Stimulated activated CD8-positive, alpha-beta memory T cell treated with anti-CD3 and anti-CD28 coated beads, Interleukin-2, amount 100 ng/mL, for 48 hours (primary cell): ENCODE measurements at places on chromosomes 13 and 19.

DNA sequence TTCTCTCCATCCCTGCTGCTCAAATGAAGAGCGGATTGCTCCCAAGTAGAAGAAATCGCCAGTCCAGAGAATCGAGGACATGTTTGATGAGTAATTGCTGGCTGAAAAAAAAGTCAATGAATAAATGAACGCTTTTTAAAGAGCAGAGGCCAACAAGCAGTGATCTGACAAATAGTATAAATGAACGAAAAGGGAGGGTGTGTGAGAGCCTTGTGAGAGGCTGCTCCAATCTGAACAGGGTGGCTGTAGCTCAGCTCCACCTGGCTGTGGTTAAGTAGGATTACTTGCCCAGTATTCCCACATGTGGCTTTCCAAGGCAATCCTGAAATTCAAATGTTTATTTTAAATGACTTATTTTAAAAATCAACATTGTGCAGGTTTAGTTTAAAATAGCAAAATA, 117.1 kb downstream of the TSHZ3 start:
- DNase-seq = no peak

DNA sequence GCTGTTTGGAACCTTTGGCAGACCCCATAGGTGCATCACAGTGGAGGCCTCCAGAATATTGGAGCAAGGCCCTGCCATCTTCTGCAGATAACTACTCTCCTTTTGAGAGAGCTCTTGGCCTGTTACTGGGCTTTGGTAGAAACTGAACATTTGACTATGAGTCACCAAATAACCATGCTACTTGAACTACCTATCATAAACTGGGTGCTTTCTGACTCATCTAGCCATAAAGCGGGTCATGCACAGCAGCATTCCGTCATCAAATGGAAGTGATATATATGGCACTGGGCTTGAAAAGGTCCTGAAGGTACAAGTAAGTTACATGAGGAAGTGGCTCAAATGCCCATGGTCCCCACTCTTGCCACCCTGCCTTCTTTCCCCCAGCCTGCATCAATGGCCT, 782.5 kb upstream of the SLITRK6 start:
- no peak for DNase-seq

- no peak for DNase-seq
Measured at GRCh38 chr19:2306281-2306806, 1.6 kb downstream of the LINGO3 start.

- DNase-seq = no peak
Measured at GRCh38 chr19:15874821-15875474, 22.9 kb downstream of the CYP4F2 start.

DNA sequence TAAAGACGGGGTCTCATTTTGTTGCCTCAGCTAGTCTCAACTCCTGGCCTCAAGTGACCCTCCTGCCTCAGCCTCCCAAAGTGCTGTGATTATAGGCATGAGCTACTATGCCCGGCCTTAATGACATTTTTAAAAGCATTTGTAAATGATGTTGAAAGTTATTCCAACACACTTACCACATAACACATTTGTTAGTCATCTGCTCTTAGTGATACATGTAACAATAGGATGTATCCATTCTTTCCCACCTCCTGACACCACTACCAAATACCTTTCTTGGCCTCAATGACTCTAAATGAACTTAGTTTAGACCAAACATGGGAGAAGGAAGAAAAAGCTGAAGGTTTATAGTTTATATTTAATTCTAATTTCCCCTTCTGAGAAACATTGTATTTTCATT, 59.8 kb upstream of the MEDAG start:
- no peak for DNase-seq

DNA sequence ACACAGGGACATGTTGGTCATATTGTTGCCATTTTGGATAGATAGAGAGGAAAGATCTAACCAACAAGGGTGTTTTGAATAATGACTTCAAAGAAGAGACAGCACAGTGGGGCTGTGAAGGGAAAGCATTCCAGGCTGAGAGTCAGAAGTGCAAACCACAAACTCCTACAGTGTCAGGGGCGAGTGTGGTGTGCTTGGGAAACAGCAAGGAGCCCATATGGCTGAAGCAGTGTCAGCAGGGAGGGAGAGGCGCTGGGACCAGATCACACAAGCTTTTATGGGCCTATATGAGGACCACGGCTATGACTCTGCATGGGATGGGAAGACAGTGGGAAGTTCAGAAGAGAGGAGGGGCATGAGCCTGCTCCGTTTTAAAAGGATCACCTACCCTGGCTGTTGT, 166.4 kb downstream of the MYO16 start:
- DNase-seq = no peak

DNA sequence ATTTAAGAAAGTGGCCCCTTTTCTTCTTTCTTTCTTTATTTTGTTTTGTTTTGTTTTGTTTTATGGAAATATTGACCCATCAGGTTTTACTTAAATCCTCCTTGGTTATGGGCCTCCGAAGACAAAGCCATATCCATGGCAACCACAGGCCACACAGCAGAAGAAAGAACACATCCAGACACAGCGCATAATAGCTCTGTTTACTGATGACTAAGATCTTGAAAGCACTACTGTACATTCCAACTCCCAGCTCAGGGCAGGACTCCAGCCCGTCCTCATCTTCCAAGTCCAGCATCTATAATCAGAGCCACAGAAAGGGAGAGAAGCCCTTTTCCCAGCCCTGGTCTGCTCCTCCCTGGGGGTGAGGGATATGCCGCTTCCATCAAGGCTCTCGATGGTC, 84.3 kb downstream of the NUFIP1 start:
- no peak for DNase-seq

- no peak for DNase-seq
Measured at GRCh38 chr19:46079576-46079975, 38.8 kb upstream of the IGFL4 start.

- DNase-seq = no peak
Measured at GRCh38 chr13:108950333-108951010, 321.1 kb downstream of the MYO16 start.

DNA sequence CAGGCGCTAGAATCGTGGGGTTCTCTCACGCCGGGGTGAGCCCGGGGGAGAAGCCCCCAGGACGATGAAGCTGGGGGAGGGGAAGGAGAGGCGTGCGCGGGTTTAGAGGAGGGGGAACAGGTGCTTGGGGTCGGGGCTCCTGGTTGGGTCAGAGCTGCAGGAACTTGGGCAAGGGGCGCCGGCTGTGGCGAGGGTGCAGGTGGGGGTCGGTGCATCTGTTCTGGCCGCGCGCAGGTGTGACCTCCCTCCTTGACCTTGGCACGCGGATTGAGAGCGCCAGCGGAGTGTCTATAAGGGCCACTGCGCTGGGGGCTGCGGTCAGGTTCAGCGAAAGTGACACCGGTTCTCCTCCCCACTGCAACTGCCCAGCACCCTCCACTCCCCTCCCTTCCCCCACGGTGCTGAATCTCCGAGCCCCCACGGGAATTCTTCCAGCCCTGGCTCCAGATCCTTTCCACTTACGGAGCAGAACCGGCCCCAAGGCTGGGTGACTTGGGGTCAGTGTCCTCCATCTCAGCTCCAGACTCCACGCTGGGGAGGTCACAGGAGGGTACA, 618 bp downstream of the TMEM38A start:
- DNase-seq = no peak

GRCh38 chr19:42228641-42229040, 8.5 kb downstream of the ZNF526 start:
- no peak for DNase-seq

DNA sequence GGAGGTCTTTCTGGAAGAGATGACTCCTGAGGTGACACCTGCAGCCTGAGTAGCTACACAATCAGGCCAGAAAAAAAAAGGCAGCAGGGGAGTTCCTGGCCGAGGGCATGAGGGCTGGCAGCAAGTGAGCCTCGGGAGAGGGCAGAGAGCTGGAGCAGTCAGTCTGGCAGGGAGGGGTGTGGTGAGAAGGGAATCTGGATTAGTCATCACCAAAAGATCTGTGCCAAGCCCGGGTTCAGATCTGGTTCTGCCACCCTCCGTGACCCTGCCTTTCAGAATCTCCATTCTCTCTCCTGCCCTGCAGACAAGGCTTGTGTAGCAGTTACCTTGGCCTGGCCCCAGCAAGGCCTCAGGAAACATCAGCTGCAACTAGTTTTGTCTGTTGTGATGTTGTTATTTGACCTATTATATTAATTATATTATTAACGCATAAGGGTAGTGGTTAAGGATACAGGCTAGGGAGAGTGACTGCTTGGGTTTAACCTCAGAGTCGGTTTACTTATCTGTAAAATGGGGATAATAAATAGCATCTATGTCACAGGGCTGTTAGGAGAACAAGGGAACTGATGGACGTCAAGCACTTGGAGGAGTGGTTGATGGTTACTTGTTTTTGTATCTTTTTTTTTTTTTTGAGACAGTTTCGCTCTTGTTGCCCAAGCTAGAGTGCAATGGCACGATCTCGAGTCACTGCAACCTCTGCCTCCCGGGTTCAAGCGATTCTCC, 2.7 kb upstream of the CAPNS1 start:
- DNase-seq = no peak

DNA sequence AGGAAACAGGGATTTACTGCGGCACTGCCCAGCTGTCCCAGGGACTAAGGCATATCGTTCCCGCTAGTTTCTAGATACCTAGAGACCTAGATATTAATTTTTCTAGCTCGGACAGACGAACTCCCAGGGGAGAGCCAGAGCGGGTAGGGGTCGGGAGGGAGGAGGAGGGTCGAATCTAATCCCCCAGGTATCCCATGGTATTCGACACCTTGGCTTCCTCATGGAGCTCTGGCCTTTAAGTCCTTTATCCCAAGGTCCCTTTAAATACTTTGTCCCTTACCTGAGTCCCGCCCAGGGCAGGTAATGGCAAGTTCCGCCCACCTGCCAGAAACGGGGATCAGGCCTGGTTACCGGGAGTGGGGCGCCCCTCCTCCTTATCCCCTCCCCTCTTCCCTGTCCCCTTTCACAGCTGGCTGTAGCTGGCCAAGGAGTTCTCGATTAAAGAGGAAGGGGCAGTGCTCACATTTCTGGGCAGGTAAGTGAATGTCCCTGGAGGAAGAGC, at the start of gene PRRG2:
TSS of gene PRRG2 (plus strand) at position 310 of the 502 bp plus-strand sequence. CDS start 1,904 bp downstream, outside the sequence.
- DNase-seq = no peak

DNA sequence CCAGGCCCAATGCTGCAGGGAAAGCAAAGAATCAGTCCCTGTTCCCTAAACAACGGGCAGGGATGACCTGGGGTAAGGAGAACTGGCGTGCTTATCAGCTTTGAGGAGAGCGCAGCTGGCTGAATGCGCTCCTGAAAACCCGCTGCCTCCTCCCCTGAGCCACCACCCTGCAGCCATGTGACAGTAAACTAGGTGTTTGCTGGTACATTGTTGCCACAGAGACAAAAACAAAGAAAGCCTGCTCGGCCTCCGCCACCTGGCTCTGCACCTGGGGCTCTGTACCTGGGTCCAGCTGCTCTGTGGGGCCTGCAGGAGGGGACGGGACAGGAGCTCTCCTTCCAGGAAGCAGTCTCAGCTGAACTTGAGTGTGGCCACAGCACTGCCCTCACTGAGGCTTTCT, 21.8 kb downstream of the MCF2L start:
- no peak for DNase-seq

DNA sequence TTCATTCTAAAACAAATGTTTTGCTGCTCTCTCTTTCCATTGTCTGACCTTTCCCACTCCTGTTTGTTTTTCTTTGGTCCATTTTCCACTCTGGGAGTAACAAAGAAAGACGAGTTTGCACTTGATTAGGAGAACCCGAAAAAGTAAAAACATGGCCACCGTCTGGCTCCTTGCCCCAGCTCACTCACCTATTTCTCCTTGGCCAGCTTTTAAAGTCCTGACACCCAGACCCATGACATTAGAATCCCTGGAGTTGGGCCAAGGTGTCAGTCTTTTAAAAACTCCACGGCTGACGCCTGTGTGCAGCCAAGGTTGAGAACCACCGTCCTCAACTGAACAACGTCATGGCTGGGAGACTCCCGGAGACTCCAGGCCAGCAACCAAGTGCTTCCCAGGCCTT, 63.6 kb upstream of the FLT1 start:
- DNase-seq = no peak

- DNase-seq = no peak
Measured at GRCh38 chr19:55391702-55392615, 6.2 kb downstream of the RPL28 start.

DNA sequence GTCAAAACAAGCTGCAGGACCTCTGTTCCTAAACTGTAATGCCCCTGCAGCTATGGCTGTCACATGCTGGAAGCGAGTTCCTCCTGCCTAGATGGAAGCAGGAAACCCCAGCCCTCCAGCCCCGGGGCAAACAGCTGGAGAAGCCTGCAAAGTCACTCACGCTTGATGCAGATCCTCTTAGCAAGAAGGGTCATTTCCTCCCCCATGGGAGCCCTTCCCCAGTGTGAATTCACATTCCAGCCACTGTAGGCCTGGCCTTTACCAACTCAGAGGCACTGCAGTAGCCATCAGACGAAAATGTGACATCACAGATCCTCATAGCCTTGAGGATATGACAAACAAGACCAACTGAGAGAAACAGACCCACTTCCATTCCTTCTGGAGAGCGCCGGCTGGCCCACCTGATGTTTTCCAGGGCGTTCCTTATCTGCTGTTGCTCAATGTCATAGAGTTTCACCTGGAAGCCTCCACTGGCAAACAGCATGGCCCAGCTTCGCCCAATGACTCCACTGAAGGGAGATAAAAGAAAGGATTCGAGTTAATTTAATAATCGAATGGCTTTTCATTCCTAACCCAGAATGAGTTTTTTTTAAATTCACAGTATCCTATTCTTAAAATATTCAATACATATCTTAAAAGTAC, 13.5 kb downstream of the CRYL1 start:
- no peak for DNase-seq

GRCh38 chr19:18883526-18884304, 12.2 kb downstream of the CERS1 start:
- DNase-seq = no peak
